Stimulated activated CD8-positive, alpha-beta memory T cell treated with anti-CD3 and anti-CD28 coated beads, Interleukin-7, amount 100 ng/mL, for 1 hour (primary cell): ENCODE measurements at places on chromosomes 6 and 20.

DNA sequence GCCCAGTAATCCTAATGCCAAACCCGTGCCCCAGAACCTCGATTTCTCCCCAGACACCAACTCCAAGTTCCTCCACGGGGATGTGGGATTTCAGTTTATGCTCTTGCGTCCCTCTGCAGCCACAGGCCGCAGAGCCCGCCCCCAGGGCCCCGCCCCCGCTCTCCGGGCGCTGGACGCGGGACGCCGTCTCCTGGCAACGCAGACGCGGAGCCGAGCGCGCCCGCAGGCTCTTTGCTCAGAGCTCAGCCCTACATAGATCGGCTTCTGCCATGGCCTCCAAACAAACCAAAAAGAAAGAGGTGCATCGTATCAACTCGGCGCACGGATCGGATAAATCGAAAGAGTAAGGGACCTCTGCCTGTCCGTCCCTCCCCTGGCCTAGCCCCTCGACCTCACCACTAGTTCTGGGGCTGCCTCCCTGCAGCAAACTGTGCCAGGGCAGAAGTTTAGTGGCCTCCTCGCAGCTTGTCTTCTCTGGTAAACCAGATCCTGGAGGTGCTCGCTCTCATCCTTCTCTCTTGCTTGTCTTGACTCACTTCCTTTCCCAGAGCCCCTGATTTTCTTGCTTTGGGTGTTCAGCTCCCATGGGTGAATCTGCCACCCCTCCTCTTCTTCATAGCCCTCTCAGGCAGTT is at the start of gene ADGB:
ADGB (plus strand) TSS at position 201 of the 634 bp plus-strand sequence; CDS start at position 270, 69 bp downstream.
- no peak for DNase-seq

DNA sequence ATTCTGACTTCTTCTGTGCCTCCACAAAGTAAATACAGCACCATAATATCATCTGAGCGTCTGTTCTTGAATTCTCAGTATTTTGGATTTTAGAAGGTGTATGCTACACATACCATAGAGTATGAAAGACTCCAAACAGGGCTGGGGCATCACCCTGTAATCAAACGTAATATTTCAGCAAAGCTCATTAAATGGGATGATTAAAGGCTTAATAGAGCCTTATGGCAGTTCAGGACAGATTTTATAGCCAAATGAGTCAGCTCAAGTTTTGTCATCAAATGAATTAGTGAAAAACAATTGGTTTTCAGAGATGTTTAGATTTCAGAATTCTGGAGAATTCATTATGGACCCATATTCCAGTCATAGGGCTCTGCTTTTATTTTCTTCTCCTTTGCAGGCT is 68.9 kb downstream of the TULP4 start:
- no peak for DNase-seq

DNA sequence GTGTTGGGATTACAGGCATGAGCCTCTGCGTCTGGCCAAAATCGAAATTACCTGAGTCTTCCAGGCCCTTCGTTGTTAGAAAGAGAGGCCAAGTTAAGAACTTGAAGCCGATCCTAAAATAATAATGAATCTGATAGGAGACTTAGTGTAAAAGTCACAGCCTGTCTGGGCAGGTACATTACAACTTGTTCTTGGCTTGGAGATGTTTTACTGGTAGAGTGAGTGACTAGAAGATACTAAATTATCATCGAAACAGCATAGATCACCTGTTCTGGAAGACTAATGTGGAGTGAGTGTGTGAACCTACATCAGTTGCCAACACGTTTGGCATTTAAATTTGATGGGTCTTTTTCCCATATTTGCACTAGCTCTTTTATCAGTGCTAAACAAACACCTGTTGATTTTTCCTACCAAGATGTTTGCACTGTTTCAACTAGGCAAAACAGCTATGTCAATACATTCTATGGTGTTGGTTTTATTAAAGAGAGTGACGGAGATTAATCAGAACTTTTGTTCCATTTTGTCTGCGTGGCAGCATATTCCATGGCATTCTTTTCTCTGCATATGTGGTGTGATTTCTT is 4.6 kb upstream of the TMEM217 start:
- DNase-seq = no peak

DNA sequence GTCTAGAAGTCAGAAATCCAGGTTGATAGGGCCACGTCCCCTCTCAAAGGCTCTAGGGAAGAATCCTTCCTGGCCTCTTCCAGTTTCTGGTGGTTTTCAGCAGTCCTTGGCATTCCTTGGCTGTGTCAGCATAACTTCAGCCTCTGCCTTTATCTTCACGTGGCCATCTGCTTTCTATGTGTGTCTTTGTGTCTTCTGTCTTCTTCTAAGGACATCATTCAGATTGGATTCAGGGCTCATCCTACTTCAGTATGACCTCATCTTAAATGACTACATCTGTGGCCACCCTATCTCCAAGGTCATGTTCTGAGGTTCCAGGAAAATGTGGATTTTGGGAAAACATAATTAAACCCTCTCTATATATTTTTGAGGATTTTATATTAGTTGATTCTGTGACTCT is 23.0 kb downstream of the C6orf89 start:
- DNase-seq = no peak

- DNase-seq = no peak
These were observed 280.9 kb downstream of the CDH26 start for GRCh38 chr20:60238992-60239660.

- DNase-seq = no peak
These were observed 330.8 kb downstream of the TAF4 start for GRCh38 chr20:61734733-61735502.
